ENCODE measurements at places on chromosomes 1 and 21. TPM values are rescaled to one million over a fixed set of nuclear protein-coding genes. Genes with fewer than 3 reads are reported as not detected.

DNA sequence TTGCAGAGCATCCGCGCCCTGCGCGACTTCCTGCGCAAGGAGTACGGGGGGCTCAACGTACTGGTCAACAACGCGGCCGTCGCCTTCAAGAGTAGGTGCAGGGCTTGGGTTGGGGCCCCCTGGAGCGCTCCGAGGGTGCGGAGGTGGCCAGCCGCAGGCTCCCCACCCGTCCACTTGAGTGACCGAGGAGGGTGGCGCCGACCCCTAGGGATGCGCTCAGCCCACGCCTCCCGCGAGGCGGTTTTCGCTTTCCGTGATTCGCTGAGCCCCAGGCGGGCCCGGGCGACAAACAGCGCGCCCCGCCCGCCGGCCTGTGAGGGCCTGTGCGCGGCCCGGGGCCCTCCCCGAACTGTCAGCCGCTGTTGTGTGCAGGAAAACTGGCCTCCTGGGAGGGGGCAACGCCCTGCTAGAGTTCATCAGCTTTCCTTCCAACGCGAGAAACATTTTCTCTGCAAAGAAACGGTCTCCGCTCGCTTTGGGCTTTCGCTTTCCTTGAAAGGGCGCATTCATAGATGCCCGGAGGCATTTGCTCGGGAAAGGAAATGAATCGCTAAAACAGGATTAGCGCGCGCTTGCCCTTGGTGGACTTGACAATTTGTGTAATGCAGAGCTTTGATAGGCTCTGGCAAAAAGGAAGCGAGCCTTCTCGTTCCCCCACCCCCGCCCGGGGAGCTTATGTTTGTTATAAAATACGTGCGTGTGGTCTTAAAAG is 668 bp downstream of the CBR3 start:
- DNase-seq = peak; percentile 89

- DNase-seq = peak; percentile 80
Measured at GRCh38 chr1:150548632-150549495, at the start of gene ADAMTSL4. ADAMTSL4 (plus strand) TSS chr1:150549408; CDS start chr1:150552289, 2,881 bp downstream.

DNA sequence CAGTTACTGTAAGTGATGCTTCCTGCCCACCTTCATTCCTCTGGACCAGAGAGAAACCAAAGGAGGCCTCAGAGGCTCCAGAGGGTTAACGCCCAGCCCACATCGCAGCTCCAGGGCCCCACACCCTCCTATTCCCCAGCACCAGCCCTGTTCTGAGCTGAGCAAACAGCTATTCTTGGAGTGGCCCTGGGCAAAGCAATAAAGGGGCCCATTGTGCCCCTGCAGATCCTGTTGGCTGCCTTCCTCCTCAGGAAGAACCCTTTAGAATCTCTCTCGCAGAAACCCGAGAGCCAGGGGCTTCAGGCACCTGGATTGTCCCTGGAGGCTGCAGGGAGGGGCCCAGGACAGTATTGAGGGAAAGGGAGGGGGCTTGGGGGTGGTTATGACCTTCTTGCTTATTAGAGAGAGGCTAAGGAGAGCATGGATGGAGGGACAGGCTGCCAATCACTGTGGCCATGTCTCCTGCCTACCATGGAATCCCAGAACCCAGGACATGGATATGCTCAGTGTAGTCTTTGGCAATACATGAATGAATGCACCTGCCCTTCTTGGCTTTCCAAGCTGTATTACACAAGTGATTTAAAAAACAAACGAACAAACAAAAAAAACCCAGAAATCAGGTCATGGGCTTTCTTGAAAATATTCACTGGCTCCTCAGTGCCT is 9.2 kb downstream of the PADI2 start:
- no peak for DNase-seq

DNA sequence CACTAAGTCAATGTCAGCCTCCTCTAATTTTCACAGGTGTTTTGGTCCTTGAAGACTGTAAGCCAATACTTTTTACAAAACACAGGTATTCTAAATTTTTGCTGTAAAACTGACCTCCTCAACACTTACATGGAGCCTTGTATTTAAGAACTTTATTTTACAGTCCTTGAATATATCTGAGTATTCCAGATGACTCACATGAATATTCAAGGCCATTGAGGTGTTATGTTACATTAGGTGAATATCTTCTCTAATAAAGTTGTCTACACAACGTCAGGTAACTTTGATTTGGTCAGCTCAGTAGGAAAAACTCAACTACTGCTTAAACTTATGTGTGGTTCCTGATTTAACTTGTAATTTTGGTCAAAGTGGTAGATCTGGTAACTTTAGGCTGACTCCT is 254.2 kb downstream of the OLFM3 start:
- DNase-seq = no peak

GRCh38 chr1:27339213-27339612 is 2.6 kb upstream of the SYTL1 start:
- DNase-seq = no peak

- DNase-seq = no peak
Measured at GRCh38 chr1:240090957-240091600, 604 bp upstream of the FMN2 start.

- no peak for DNase-seq
Measured at GRCh38 chr1:16101623-16102022, 28.2 kb upstream of the FAM131C start.

The TNFRSF4 gene
- not detected for total RNA-seq

The ADAMTS5 gene
- 0.35 TPM for total RNA-seq

The KCNH1 gene
- 2.0 TPM for total RNA-seq

The S100A14 gene
- not detected for total RNA-seq

The ANGPTL3 gene
- total RNA-seq = not detected

The SPRR2E gene
- not detected for total RNA-seq

All from Caki2 (cell line).